ENCODE measurements at places on chromosomes 7 and 10.

DNA sequence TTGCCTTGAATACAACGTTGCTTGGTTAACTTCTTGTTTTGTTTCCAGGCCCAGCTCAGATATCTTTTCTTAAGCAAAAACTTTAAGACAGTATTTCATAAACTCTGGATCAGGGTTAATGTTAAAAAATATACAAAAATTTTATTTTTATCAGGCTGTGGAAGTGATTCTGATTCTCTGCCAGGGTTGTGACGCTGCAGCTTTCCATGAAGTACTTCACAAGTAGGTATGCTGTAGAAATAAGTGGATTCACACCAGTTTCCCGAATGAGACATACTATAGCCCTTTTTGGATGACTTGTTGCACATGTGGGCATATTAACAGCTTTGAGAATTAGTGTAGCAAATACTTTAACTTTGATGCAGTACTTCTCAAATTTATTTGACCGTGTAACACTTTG lies 70.1 kb downstream of the CDK14 start:
- no peak for DNase-seq

GRCh38 chr10:78769526-78769925 lies 299.2 kb upstream of the ZMIZ1 start:
- DNase-seq = no peak

DNA sequence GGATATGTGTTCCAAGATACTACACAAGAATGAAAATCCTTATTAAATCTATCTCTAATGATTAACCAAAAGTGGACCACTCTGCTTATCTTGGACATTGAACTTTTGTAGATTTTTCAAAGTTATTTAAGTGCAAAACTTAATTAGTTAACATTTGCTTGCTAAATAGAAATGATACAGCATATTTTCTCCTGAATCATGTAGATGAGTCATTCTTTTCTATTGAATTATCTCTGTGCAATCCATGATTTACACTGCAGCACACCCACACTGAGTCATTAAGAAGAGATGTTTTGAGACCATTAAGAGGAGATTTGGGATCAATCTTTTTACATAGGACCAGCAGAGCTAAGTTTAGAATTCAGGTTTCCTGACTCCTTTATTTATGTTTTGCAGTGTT lies 6.6 kb upstream of the ABCC2 start:
- DNase-seq = peak; percentile 92

DNA sequence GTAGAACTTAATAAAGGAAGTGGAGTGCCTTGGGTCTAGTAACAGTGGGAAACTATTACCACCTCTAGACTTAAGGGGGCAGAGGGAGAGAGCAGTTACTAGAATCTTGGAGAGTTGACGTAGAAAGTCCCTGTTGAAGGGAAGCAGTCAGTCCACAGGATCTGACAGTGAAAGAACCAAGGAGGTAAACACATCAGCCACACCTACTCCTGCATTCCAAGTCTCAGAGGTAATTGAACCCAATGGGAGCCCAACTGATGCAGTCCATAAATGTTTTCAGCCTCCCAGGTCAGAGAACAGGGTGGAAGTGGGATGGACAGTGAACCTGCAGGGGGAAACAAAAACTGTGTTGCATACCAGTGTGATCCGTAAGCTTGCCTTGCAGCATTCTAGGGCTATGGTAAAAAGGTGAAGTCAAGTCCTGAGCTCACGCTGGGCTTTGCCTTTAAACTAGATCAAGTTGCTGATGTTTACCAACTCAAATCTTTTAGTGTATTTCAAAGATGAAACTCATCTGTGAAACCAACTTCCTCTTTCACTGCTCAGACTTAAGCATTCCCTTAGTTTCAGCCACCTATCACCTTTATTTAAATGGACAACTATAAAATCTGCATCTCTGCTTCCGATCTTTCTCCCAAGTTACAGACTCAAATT lies 57.2 kb downstream of the SLC16A12 start:
- DNase-seq = no peak

DNA sequence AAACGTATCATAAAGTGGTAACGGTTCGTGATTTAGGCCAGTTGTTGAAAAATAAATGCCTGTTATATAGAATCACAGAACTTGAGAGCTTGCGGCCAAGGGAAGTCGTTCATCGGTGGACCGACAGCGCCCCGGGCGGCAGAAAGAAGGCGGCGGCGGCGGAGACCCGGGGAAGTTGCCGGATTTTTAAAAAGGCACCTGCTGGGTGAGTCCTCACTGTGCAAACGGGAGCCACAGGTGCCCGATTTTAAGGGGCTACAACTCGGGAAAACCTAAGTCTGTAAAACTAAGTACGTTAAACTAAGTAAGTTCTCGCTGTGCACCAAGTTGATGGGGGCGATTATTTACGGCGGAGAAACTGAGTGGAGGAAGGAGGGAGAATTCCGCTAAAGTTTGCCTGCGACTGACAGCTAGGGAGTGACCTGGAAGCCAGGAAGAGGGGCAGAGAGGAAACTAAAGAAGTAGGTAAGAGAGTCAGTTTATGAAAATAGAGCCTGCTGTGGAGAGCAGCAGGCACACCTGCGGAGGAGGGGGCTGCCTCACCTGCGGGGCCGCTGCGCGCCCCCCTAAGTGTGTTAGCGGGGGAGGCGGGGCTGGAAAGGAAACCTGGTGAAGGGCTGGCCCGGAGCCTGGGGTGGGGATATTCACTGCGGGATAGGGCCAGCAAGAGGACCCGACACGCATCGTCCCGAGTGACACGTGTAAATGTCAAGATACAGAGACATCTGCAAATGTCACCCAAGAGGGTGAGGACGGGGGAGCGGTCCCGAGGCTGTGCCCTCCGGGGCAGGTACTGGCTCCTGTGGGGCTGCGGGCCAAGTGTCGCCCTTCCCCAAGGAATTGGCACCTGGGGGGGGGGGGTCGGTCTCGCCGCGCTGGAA lies 996 bp downstream of the ADAM12 start:
- peak; percentile 79 for DNase-seq

DNA sequence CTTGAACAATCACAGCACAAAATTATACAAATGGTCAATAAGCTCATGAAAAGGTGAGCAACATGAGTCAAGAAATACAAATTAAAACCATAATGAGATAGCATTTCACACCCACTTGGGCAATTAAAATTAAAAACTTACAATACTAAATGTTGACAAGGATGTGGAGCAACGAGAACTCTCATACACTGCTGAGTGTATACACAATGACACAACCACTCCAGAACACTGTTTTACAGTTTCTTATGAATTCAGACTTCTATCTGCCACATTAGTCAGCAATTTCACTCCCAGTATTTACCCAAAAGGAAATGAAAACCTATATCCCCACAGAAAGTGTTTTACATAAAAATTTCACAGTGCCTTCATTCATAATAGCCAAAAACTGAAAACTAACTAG lies 31.1 kb downstream of the GDI2 start:
- no peak for DNase-seq

DNA sequence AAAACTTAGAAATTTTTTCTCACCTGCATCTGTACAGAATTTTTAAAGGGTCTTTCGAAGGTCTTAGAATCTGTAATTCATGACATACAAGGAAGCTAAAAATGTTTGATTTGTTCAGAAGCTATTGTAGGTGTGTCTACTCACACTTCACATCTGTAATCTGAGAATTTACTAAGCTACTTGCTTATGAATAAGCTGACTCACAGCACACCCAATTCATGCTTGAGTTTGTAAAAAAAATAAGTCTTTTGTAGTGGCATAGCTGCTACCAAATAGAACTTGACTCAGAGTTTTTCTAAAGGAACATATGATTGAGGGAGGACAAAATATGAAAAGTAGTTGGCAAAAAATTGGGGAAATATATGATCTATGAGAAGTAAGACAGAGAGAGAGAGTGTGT lies 12.7 kb upstream of the AGR2 start:
- DNase-seq = peak; percentile 36

- peak; percentile 48 for DNase-seq
Measured at GRCh38 chr10:49168831-49169500, 19.2 kb downstream of the TMEM273 start.

GRCh38 chr7:47211519-47211973 lies 370.4 kb downstream of the TNS3 start:
- no peak for DNase-seq

Data from EH (cell line).